ENCODE measurements at places on chromosomes 13 and 19. TPM values are rescaled to one million over a fixed set of nuclear protein-coding genes. Genes with fewer than 3 reads are reported as not detected.

DNA sequence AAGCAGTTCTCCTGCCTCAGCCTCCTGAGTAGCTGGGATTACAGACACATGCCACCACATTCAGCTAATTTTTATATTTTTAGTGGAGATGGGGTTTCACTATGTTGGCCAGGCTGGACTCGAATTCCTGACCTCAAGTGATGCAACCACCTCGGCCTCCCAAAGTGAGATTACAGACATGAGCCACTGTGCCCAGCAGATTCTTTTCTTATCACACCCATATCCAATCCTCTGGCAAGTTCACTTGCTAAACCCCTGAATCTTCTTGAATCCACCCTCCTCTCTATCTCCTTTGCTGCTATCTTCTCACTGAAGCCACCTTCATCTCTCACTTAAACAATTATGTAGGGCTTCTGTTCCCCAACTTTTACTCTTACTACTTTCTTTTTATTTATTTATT, 17.5 kb downstream of the TMEM143 start:
- no peak for DNase-seq

DNA sequence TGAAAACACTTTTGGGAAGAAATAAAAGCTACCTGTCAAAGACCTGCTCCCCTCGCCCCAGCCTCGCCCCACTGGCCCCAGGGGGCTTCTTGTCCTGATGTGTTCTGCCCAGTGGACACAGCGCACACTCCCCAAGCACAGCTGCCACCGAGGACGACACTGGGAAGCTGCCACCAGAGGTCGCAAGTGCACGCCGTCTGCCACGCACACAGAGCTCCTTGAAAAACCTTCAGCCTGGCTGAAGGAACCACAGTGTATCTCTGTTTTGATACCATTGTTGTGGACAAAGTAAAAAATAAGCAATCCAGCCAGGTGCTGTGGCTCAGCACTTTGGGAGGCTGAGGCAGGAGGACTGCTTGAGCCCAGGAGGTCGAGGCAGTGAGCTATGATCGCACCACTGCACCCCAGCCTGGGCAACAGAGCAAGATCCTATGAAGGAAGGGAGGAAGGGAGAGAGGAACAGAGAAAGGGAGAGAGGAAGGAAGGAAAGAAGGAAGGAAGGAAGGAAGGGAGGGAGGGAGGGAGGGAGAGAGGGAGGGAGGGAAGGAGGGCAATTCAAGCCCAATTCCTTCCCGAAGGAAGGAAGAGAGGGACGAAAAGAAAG, 57.3 kb downstream of the CEBPG start:
- DNase-seq, result peak; percentile 65

DNA sequence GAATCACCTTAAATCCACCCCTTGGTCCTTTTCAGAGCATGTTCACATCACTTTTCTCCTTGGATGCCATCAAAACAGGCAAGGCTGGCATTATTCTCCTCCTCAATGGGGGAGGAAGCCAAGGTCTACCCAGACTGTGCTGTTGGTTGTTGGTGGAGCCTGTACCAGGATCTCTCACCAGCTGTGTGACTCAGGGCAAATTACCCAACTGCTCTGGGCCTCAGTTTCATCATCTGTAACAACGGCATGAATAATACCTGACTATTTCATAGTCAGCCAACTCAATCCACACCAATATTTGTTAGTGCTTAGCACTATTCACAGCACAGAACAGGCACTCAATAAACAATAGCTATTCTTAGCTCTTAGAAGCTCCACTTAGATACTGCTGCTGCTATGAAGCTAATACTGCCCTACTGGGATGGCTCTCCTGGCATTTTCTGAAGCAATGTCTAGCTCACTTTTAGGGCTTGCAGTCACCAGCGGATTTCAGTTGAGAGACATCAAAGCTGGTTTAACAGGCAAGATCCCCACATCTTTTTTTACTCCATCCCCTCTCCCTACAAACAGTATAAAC, 116.9 kb downstream of the CCNA1 start:
- DNase-seq, result no peak

- no peak for DNase-seq
These were observed 6.7 kb downstream of the GGN start for GRCh38 chr19:38381138-38381537.

ZNF132 gene
- total RNA-seq, result 1.5 TPM
